ENCODE measurements at places on chromosomes 5 and 9.

DNA sequence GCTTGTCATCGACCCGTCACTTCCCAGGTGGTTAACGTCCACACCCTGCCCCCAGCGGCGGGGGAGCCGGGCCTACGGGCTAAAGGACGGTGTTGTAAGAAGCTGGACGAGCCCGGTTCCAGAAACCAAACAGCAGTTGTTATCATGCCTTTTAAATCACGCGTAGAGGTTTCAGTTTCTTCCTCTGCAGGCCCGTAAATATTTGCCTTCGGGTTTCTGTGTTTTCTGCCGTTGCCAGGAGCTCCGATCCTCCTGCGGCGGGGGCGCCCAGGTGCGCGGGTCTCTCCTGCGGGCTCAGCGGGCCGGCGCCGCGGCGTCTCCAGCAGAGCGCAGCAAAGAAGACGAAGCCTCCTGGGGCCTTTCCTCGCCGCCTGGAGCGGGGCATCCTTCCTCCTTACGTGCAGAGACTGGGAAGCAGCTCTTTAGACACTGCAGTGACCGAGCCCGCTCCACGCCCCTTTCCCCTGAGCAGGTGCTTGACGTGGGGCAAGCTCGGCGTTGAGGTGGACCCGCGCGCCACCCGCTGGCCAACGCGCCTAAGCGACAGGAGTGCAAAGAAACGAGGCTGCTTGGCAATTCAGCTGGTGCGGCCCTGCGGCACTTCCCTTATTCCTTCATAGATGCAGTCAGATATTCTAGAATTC is 21.8 kb upstream of the TTC1 start:
- peak; percentile 29 for DNase-seq

- DNase-seq = peak; percentile 61
These were observed 7.3 kb downstream of the C9orf50 start for GRCh38 chr9:129613520-129614175.

DNA sequence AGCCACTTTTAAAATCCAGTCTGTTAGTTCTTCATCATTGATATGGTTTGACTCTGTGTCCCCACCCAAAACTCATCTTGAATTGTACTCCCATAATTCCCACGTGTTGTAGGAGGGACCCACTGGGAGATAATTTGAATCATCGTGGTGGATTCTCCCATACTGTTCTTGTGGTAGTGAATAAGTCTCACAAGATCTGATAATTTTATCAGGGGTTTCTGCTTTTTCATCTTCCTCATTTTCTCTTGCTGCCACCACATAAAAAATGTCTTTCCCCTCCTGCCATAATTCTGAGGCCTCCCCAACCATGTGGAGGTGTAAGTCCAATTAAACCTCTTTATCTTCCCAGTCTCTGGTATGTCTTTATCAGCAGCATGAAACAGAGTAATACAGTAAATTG is 26.9 kb upstream of the SH3TC2 start:
- no peak for DNase-seq

DNA sequence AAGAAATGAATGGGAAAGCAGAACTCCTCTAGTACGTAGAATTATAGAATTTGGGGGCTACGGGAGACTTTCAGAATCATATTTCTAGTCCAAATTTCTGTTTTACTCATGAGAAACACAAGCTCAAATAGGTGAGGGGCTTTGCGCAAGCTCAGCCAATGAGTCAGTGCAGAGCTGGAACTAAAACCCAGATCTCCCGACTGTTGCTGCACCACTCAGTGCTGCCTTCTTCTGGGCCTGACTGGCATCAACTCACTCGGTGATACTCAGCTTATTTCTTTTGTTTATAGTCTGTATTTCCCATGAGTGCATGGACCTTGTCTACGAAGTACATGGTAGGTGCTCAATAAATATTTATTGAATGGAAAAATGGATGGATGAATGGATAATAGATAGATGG is 280.2 kb downstream of the CDK5RAP2 start:
- no peak for DNase-seq

DNA sequence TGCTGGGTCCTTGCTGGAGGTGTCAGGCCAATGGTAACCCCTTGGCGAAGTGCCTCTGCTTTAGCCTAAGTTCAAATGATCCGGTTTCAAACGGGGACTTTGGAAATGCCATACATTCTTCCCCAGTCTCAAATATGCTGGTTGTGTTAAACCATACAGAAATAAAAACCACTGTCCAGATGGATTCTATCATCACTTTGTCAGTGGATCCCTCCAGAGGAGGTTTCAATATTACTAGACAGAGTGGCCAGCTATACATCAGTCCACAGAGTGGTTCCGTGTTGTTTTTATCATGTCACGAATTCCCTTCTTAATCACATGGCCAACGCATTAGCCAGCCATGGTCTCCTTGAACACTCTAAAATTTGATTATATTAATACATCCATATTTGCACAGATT is 7.3 kb upstream of the RANBP17 start:
- DNase-seq = no peak

GRCh38 chr5:9187614-9188013 is 358.3 kb downstream of the SEMA5A start:
- no peak for DNase-seq

DNA sequence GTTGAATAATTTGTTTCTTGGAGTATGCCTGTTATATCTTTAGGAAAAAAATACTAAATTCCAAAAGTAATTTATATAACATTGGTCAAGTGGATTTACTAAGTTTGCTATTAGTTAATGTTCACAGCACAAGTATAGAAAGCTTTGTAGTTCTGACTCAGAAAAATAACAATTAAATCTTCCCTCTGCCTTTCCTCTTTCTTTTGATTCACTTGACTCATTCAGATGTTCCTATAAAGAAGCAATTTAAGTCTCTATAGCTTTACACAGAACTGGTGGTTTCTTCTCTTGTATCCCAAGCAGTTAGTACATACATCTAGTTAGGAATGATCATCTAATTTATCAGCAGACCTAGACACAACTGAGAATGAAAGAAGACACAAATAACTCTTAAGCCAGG is 4.5 kb upstream of the CDC42SE2 start:
- no peak for DNase-seq

DNA sequence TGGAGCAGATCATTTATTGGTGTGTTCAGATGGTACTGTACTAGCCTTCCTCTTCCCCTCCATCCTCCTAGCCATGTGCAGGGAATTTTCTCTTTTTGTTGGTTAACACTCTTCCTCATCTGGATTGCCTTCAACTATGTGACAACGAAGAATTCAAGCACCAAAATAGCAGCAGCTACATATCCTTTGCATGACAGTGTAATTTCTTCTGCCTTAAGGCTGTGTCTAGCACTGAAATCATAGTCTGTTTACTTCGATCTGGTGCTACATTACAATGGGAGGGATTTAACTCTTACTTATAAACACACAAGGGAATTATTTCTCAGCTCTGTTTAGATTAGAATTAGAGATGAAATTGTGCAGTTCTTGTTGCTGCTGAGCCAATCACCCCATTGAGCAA is 260.4 kb downstream of the ARL15 start:
- no peak for DNase-seq

GRCh38 chr5:151651997-151652645 is 34.6 kb downstream of the SPARC start:
- peak; percentile 34 for DNase-seq
